ENCODE measurements at places on chromosomes 12 and 14.

DNA sequence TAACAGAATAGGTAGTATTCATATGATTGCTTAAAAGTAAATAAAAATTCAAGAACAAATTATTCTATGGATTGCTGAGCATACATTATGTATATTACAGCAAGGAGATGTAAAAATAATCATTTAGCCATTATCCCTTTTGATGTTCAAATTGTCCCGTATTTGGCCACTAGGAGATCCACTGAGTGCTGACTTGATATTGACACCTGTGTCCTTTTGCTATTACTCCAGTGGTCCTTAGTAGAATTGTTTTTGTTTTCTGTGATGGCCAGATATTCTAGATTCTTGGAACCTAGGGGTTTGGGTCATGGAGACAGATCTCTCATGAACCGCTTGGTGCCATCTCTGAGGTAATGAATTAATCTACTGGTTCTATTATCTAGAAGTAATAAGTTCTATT lies 16.8 kb downstream of the ERO1A start:
- DNase-seq = no peak

GRCh38 chr12:52628111-52628507 lies 9.8 kb upstream of the KRT73 start:
- no peak for DNase-seq

- no peak for DNase-seq
Measured at GRCh38 chr12:62588916-62589315, 122.3 kb downstream of the MON2 start.

DNA sequence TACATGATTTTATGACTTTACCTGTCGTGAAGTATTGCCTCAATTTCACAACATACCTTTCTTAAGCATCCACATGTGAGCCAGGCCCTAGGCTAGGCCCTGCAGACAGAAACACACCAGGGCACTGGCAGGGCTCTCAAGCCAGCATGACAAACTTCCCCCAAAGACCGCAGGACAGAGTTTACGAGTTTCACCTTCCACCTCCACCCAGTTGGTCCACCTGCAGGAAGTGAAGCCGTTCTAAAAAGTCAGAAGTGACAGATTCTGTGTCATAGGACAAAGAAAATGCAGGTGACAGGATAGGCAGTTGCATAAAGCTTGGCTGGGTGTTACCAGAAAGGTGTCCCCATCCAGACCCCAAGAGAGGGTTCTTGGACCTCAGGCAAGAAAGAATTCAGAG lies 382.3 kb downstream of the PCNX1 start:
- no peak for DNase-seq

DNA sequence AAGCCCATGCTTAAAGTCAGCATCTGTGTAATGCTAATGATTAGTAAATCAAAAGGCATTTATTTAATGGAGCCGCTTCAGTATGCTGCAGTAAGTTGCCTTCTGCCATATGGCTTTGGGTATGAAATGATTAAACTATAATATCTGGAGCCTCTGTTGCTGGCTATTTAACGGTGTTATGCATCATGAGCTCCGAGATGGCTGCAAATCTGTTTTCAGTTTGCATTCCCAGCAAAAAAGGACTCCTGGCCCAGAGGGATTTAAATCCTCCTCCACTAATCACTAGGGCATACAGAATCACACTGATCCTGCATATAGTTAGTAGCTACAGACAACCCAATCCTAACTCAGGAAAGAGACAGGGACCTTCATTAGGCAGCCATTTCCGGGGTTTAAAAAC lies 171.5 kb upstream of the EEA1 start:
- DNase-seq = no peak

DNA sequence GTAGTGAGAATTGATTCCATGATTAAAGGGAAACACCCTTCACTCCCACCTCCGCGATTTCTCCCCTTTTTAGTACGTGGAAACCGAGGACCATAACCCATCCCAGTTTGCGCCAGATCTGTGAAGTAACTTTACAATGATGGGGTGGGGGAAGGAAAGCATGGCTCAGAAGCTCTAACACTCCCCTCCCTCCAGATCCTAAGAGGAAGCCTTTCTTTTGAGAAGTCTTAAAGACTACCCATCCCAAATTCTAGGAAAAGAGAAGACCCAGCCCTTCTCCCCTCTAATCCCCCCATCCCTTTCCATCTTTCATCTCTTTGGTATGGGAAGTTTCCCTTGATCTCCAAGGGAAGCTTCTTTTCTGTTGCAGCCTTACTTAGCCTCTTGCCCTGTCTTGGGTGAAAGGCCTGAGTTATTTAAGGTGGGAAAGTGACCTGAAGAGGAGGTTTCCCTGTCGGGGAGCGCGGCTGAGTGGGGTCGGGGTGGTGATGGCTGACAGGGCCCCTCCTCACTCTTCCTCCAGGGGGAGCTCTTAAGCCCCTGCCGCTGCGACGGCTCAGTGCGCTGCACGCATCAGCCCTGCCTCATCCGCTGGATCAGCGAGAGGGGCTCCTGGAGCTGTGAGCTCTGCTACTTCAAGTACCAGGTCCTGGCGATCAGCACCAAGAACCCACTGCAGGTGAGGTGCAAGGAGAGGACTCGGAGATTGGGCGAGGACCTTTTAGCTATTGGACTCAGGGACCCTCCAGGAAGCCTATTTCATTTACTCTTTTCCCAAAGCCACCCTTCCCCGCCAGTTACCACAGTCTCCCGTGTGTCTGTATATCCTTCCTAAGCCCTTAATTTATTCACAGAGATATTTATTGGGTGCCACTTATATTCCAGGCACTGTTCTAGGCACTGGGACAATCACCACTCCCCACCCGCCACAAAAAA lies 1.8 kb downstream of the MARCHF9 start:
- DNase-seq = peak; percentile 86

GRCh38 chr12:66495709-66496108 lies 183.2 kb downstream of the GRIP1 start:
- DNase-seq = no peak

- DNase-seq = no peak
Measured at GRCh38 chr12:64825143-64826021, 935 bp downstream of the TBC1D30 start.

DNA sequence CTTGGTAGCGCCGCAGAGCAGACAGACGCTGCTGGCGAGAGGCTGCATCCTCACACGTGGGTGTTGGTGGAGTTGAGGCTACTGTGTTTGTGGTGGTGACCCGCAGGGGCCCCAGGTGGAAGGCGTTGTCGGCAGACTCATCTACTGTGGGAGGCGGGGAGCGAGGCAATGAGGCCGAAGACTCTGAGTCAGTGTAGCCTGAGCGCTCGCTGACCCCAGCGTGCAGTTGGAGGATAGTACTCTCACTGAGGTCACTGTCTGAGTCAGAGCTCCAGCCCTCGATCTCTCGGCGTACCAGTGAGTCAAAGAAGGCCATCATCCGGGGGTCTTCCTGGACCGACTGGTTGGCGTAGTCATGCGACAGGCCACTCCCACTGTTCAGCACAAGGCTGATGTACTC lies 76.0 kb upstream of the ACTN1 start:
- DNase-seq = no peak

- no peak for DNase-seq
Measured at GRCh38 chr12:108136697-108137096, 7.6 kb downstream of the WSCD2 start.

- no peak for DNase-seq
Measured at GRCh38 chr12:3294481-3294911, 196.5 kb upstream of the PRMT8 start.

GRCh38 chr14:80933282-80933681 lies 8.3 kb downstream of the CEP128 start:
- DNase-seq = no peak

DNA sequence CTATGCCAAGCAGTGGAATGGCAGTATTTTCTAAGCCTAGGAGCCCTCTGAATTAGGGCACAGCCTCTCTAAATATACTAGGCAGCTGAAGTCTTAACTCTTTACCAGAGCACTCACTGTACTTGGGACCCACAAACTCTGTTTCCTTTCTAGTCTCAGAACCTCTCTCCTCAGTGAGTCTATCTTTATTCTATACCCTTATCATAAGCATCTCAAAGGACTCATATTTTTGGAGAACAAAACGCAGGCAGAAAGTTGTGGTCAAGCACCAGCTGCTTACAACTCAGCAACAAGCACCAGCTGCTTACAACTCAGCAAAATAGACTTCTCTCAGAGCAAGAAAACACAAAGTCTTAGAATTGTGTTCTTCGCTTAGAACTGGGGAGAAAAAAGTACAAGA lies 993 bp downstream of the CCDC196 start:
- no peak for DNase-seq

GRCh38 chr14:71143381-71144290 lies 236.4 kb downstream of the PCNX1 start:
- no peak for DNase-seq

- DNase-seq = peak; percentile 3
Measured at GRCh38 chr12:71216725-71217579, 59.2 kb upstream of the TSPAN8 start.

- no peak for DNase-seq
Measured at GRCh38 chr14:64040044-64040443, 187.2 kb downstream of the SYNE2 start.

GRCh38 chr14:34629344-34629656 lies 648 bp downstream of the SNX6 start:
- no peak for DNase-seq

Measured in germinal center (tissue), 1 donor.